Cerebellar nuclear complex (tissue), 1 donor: ENCODE measurements at places on chromosomes 3 and 15.
A peak's percentile ranks its signal among the peaks of the same experiment; 100 is the strongest.

DNA sequence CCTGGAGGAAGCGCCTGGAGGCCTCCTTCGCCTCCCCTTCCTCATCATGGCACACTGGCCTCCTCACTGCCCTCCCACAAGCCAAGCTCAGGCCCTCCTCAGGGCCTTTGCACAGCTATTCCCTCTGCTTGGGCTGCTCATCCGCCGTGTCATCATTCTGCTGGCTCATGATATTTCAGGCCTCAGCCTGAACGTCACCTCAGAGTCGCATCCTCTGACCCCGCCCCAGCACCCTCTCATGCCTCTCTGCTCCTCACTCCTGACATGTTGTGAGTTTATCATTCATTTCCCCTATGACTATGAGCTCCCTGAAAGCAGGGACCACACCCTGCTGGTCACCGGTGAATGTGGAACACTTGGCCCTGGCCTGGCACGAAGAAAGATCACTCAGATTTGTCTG, 20.7 kb upstream of the POC1A start:
- no peak for DNase-seq

- DNase-seq, result no peak
Measured at GRCh38 chr15:96170979-96171739, 159.3 kb upstream of the NR2F2 start.

GRCh38 chr15:66356359-66357236, at the start of gene TIPIN:
TSS of gene TIPIN (minus strand) at chr15:66356685. CDS start at chr15:66352947, 3,738 bp downstream.
- DNase-seq, result peak; percentile 71

- no peak for DNase-seq
Measured at GRCh38 chr15:32668942-32669341, 27.4 kb downstream of the SCG5 start.

DNA sequence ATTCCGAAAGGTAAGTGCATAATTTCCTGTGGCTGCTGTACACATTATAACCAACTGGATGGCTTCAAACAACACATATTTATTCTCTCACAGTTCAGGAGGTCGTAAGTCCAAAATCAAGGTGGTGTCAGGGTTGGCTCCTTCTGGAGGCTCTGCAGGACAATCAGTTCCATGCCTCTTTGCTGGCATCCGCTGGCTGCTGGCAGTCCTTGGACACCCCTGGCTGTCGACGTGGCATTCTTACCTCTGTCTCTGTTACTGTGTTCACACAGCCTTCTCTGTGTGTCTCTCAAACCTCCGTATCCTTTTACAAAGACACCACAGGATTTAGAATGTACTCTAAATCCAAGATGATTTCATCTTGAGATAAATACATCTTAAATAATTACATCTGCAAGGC, 398.8 kb upstream of the ATP10A start:
- no peak for DNase-seq

GRCh38 chr3:46719735-46720271, 2.1 kb upstream of the PRSS50 start:
- DNase-seq, result no peak

DNA sequence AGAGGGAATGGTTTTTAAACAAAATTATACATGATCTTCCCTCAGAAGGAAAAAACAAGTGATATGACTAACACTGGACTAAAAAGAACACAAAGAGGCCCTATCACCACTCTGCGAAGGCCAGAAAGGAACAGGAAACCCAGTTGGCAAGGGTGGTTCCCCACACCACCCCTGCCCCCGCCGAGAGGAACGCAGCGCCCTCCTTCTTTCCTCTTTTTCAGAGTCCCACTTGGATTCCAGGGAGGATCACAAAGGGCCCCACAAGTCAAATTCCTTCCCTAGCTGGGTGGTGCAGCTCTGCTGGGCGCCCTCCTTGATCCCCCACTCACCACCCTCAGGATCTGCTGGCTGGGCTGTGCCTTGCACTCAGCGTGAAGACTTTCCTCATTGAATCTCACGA, 29.8 kb downstream of the PLA1A start:
- DNase-seq, result no peak

- DNase-seq, result no peak
Measured at GRCh38 chr15:88981244-88982215, 68.4 kb upstream of the MFGE8 start.

GRCh38 chr3:3586843-3587646, 212.2 kb upstream of the LRRN1 start:
- DNase-seq, result no peak

DNA sequence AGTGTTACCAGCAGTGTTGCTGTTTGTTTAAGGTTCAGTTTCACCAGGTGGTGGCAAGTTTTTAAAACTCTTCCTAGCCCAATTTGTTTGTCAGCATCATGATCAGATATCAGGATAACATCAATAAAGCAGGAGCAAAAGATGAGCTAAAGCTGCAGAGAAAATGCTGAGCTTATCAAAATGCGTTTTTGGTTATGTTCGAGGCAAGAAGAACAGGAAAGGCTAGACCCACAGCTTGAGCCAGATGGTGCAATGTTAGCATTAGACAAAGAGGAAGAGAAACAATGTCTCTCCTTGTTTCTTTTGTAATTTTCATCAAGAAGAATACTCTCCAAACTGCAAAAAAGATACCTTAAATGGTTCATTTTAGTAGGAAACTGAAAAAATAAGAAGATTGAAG, 66.2 kb downstream of the THRB start:
- DNase-seq, result no peak

DNA sequence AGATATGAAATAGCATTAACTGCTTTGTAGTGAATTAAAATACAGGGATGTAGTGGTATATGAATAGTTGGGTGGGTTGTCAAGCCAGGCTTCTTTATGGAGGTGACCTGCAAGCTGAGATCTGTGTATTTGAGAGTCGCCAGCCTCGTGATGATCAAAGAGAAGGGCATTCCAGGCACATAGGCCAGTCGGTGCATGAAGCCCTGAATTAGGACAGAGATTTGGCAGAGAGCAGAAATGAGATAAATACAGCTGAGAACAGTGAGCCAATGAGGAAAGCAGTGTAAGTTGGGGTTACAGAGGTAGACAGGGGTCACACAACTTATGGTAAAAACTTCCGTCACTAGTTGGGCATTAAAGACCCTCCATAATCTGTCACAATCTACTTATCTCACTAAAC, 641.9 kb downstream of the OTOL1 start:
- DNase-seq, result no peak

DNA sequence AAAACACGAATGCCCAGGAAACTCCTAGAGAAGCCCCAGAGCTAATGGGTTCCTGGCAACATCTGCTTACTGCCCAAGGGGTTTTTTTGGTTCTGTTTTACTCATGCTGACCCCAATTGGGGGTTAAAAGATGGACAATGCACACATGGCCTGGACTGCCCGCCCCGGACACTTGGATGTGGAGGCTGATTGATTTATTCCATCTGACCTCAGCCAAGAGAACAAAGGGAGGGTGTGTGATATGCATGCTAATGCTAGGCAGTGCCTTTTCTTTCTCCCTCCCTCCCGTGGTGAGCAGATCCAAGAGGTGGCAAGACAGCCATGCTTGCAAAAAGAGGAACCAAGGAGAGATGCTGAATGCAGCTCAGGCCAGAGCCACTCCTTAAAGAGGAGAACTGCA, 3.3 kb upstream of the LRTM1 start:
- no peak for DNase-seq

- DNase-seq, result no peak
Measured at GRCh38 chr15:71015342-71015741, 99.9 kb upstream of the THSD4 start.

- no peak for DNase-seq
Measured at GRCh38 chr3:159191447-159191846, 389.6 kb downstream of the MFSD1 start.

DNA sequence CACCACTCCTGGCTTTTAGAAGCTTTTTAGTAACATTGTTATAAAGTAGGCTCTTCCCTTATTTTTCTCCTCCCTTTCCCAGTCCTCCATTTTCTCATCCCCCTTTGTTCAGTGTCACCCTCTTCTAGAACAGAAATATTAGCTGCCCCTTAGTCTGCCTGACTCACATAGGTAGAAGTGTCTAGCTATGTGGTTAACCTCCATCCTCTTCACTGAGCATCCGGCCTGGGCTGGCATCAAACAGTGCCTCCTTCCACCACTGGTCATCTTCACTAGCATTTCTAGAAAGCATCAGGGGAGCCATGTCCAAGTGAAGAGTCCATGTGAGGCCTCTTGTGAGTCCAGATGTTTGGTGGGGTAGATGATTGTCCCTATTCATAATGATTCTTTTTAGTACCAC, 70.0 kb upstream of the SKOR1 start:
- no peak for DNase-seq

DNA sequence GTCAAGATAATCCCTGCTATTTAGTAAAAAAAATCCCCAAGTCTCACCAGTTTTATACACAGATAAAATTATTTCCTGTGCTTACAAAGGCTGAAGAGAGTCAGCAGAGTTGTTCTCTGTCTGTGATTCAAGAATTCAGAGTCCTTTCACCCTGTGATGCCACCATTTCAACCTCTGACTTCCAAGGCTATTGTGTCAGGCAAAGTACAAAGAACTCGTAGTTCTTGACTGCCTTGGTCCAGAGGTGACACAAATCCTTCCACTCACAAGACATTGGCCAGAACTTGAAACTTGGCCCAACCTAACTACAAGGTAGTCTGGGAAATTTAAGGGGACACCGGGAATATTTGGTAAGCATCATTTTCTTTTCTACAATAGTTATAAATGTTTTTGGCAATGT, 34.9 kb upstream of the CMC1 start:
- DNase-seq, result no peak

DNA sequence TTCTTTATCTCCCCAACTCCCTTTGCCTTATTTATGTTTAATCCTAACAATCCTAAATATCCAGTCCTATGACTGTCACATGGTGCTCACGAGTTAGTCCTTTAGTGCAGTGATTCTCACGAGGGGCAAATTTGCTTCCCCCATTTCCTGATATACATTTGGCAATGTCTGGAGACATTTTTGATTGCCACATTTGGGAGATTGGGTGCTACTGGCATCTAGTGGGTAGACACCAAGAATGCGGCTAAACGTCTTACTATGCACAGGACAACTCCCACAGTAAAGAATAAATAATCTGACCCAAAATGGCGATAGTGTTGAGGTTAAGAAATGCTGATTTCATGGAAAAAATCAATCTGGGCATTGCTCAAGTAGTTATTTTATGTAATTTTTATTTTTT, 466.5 kb downstream of the ROBO2 start:
- no peak for DNase-seq

DNA sequence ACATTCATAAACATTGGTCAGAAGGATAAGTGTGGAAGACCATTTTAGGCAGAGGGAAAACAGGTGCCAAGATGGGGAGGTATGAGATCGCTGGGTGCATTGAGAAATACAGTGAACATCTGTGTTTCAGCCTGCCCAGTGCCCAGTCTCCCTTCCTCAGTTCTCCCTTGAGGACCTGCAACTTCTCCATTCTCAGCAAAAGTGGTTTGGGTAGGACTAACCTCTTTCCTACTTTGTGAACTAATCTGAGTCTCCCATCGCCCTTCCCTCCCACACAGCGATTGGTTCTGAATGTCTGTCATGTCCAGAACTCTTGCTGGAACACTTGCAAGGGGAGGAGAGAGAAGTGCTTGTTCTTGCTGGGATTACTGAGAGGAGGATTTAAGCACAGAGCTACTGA, 10.9 kb upstream of the CCNL1 start:
- no peak for DNase-seq

- DNase-seq, result no peak
Measured at GRCh38 chr15:68679961-68680371, 101.2 kb downstream of the CORO2B start.

GRCh38 chr15:68158046-68158628, 47.0 kb downstream of the CALML4 start:
- DNase-seq, result no peak

DNA sequence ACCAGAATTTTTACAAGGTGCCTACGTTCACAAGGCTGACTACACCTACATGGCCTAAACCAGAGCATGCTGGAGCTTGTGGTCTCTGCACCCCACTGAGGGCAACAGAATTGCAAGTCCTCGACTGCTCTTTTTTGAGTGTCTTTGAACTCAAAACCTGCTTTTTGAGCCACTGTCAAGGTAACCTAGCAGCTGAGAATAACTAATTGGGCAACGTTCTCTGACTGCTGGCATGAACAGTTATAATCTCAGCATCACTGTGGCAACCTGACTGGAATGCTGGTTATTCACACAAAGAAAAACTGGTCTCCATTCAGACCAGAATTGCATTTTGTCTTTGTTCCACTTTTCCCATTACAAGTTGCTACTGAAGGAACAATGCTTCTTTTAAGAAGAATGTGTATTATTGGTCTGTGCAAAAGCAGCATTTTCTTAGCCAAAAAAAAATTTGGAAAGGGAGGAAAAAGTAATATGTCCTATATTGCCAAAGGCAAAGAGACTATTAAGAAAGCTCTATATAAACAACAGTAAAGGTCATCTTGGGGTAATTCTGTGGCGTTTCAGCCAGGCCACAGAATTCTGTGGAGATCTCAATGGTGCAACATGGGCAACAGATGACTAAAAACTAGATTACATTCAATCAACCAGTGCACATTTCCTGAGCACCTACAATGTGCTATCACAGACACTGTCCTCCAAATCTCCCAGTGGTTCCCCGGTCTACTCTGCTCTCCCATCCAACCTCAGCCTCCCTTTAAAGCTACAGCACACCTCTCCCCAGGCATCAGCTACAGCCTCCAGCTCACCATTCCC, 76.8 kb downstream of the TNIK start:
- no peak for DNase-seq

- no peak for DNase-seq
Measured at GRCh38 chr3:186708983-186709679, 8.0 kb upstream of the KNG1 start.

DNA sequence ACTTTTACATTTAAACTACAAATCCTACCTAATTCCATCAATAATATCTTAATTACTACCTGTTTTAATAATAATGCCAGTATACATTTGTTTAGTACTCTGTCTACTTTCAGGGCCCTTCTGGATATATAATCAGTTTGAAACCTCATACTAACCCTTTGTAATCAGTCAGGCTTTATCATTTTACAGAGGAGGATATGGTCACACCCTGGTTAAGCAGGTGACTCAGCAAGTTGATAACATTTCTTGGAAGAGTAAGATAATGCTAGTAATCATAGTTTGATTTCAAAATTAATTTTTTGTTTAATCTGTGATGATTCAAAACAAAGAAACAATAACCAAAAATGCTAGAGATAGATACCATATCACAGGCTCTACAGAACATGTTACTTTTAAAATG, 208.2 kb upstream of the MANF start:
- DNase-seq, result no peak

- no peak for DNase-seq
Measured at GRCh38 chr3:47261301-47261700, 21.3 kb downstream of the KIF9 start.

- no peak for DNase-seq
Measured at GRCh38 chr3:123444744-123445143, 4.1 kb downstream of the ADCY5 start.

- DNase-seq, result no peak
Measured at GRCh38 chr3:135093121-135093520, 298.1 kb downstream of the EPHB1 start.

DNA sequence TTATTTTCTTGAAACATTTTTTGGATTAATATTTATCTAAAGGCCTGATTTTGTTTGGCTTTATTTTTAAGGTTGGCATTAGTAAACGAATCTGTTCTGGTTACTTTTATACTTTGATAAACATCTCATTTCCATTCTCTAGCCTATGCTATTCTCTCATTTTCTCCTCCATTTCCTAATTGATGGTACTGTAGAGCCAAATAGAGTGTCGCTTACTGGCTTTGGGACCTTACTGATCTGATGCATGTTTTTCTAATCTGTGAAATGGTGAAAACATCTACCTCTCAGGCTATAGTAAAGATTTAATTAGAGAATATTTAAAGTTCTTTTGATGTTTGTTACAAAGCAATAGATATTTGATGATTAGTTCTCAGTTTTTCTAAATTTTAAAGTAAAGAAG, 1.6 kb downstream of the LNP1 start:
- DNase-seq, result no peak
